Stimulated activated CD4-positive, alpha-beta T cell treated with anti-CD3 and anti-CD28 coated beads, Interleukin-4, amount 100 ng/mL, for 4 hours (primary cell): ENCODE measurements at places on chromosomes 16 and 17.

GRCh38 chr17:53607475-53607874 lies 215.3 kb upstream of the KIF2B start:
- no peak for DNase-seq

DNA sequence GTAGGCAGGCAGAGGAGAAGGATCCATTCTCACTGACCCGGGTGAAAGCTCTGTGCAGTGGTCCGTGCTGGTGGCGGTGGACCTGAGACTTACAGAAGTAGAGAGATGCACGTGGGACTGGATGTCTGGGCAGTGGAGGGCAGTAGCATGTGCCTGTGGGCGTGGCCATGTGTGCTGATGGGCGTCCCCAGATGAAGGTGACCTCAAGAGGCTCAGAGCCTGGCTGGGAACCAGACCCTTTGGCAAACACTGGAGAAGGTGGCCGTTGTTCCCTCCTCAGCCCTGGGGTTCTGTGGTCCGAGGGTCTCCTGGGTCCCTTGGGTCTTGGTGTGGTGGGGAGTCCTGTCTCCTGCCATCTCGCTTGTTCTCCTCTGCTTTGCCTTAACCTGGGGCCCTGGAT lies 15.6 kb downstream of the WSCD1 start:
- DNase-seq: no peak

DNA sequence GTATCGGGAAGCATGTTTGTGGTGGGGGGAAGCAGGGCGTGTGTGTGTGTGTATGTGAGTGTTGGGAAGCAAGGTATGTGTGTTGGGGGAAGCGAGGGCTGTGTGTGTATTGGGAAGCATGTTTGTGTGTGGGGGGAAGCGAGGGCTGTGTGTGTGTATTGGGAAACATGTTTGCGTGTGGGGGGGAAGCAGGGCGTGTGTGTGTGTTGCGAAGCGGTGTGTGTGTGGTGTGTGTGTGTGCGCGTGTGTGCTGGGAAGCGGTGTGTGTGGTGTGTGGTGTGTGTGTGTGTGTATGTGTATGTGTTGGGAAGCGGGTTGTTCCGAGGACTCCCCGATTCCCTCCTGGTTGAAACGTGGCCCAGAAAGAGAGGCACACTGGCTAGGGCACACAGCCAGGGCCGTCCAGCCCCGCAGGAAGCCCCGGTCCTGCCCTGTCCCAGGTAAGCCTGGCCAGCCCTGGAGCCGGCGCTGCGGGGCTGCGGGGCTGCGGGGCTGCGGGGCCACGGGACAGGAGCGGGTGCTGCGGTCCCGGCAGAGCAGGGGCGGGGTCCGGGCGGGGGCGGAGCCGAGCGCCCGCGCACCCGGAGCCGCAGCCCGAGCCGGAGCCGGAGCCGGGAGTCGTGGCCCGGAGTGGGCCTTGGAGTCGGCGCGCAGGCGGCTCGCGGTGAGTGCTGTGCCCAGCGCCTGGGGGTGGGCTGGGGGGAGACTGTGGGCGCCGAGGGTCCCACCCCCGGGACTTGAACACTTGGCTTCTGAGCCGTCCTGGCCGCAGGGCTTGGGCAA lies at the start of gene NOD2:
NOD2 (plus strand) TSS at position 608 of the 783 bp plus-strand sequence. CDS start 5,890 bp downstream, outside the sequence.
- DNase-seq: no peak

DNA sequence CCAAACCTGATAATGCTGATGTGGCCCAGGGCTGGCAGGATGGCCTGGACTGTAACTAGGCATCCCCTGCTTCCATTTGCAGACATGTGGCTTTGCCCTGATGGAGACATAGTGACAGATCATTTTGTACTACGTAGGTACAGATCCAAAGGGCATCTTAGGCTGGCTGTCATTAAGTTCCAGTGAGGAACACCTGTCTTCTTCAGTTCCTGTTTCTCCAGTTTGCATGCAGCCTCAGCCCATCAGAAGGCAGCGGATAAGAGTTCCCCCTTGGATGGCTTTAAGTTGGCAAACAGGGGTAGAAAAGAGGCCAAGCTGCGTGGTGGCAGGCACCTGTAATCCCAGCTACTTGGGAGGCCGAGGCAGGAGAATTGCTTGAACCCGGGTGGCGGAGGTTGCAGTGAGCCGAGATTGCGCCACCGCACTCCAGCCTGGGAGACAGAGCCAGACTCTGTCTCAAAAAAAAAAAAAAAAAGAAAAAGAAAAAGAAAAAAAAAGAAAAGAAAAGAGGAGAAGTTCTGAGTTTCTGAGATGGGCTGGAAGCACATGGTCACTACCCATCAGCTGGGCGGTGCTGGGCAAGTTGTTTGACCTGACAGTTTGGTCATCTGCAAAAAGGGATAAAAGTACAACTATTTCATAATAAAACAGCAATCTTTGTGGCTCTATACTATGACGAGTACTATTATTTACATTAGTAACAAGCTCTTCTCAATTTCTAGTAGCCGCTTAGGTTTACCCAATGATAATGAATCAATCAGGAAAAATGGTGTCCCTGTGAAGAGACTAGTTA lies 42.7 kb downstream of the CPPED1 start:
- DNase-seq: no peak
